ENCODE measurements at places on chromosomes 5 and 9.

DNA sequence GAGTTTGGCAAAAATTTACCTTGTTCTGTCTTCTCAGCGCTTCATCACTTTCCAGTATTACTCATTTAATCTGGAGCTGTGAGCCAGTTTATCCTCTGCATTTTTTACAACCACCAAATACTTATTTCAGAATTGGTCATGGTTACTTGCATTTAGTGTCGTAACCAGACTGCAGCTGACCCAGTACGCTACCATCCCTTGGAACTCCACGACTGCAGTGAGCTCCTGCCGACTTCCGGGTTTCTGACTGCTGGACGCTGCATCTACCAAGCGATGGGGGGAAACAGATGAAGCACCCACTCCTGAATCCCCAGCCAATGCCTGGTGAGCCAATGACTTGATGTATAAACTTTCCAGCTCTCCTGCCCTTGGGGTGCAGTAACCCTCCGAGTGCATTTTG is 174.4 kb upstream of the PRLR start:
- DNase-seq = no peak

- no peak for DNase-seq
These were observed 491.9 kb downstream of the PDE4D start for GRCh38 chr5:59401637-59402036.

GRCh38 chr5:159203351-159203750 is 6.0 kb downstream of the RNF145 start:
- no peak for DNase-seq

GRCh38 chr5:127867022-127867783 is 164.0 kb downstream of the CCDC192 start:
- DNase-seq = no peak

DNA sequence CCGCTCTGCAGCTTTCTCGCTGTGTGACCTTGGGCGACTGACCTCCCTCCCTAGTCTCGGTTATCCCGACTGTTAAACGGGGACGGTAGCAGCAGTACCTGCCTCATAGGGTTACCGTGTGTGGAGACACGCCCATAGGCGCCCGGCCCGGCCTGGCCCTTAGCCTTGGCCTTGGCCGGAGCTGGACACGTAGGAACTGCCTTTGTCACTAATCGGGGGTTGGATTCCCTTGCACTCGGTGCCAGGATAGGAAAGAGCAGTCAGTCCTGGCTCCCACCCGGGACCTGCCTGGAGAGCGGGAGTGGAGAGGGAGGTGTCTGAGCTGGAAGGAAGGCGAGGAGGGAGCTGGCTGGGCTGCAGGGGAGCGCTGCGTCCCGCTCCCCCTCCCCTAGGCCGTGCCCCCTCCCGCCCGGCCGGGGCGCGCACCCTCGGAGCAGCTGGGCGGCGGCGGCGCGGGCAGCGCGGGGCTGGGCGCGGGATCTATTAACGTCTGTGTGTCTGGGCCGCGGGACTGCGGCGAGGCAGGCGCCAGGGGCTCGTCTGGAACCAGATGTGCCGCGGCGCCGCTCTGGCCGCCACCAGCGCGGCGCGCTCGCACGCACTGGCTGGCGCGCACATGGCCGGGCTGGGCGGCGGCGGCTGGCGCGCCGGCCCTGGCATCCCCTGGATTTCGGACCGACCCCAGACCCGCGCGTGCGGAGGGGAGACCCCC is 31.7 kb downstream of the PRRX2 start:
- DNase-seq = no peak

GRCh38 chr9:126125177-126125576 is 201.5 kb upstream of the MVB12B start:
- no peak for DNase-seq

DNA sequence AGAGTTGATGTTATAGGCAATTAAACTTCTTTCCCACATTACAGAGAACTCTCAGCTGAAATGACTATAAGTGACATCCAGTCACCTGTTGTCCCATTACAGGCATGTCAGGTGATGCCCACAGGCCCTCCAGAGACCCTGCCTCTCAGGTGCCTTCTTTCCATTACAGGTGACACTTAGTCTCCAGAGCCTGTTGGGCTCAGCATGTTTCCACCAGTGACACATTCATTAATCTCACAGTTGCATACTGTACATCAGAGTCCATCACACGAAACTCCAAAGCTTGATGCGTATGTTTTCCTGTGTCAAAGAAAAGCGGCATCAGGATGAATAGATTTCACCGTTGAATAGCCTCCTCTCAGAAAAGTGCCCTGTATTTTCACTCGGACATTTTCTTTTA is 14.6 kb downstream of the PRUNE2 start:
- no peak for DNase-seq

DNA sequence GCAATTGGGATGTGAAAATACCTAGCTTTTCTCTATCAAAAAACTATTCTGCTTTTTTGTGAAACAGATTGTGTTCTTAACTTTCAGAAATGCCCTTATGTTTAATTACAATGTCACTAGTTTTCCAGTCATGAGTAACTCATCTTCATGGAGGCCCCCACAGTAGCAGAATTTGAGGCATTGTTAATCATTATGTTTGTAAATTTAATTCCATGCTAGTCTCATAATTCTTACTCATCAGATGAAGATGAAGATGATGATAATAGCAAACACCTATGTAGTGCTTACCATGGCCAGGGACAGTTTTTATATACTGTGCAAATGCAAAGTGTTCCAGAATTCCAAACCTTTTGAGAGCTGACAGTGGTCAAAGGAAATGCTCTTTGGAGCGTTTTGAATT is 27.7 kb upstream of the F2R start:
- no peak for DNase-seq

GRCh38 chr9:105198023-105198422 is 46.4 kb upstream of the SLC44A1 start:
- DNase-seq = no peak
